Activated CD4-positive, CD25-positive, alpha-beta regulatory T cell (primary cell): ENCODE measurements at places on chromosomes 6 and 20.
A peak's percentile ranks its signal among the peaks of the same experiment; 100 is the strongest.

DNA sequence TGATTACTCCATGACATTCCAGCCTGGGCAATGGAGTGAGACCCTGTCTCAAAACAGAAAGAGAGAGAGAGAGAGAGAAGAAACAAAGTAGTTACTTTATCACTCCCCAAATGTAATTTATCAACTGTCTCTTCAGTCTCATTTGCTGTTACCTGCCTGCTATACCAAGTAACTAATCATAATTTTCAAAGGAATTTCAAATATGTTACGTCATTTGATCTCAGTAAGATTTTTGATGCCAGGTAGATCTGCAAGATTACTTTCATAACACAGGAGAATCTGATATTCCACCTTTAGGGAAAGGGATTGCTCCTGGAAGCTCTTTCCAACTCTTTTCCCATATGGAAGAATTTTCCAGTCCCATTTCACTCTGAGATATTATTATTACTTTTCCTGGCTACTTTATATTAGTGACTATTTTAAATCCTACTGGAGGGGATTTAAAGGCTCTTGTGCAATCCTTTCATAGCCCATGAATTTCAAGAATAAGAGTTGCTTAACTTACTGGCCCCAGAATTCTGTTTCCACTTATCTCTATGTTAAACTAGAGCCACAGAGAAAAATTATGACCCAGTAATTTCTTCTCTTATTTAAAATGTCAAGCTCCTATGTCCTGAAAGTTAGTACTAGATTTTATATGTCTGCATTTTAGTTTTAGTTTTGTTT is 390.2 kb upstream of the FLRT3 start:
- no peak for DNase-seq

GRCh38 chr20:47127546-47127945 is 229.0 kb downstream of the ZMYND8 start:
- no peak for DNase-seq

- DNase-seq, result no peak
Observed at GRCh38 chr20:10079964-10080363, 45.2 kb downstream of the ANKEF1 start.

DNA sequence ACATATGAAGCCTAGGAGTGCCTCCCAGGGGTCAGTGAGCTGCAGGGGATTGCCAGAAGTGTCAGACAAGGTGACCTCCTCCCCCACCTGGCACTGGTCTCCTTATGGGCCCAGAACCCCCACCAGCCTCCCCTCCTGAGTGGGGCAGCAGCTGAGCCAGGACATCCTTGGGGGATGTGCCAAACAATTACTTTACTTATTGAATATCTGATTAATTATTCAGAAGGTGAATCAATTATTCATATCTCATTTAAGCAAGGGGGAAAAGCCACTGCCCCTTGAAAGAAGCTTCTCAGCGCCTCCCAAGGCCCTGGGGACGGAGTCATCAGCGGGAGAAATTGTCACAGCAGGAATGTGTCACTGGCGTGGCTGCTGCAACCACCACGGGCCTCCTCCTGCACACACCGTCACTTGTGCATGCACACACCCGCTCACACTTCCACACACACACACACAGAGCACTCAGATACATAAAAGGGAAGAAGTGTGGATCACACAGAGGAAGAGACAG is 123.4 kb upstream of the MAFB start:
- DNase-seq, result no peak

GRCh38 chr6:150266963-150267685 is 101.7 kb upstream of the IYD start:
- DNase-seq, result no peak

DNA sequence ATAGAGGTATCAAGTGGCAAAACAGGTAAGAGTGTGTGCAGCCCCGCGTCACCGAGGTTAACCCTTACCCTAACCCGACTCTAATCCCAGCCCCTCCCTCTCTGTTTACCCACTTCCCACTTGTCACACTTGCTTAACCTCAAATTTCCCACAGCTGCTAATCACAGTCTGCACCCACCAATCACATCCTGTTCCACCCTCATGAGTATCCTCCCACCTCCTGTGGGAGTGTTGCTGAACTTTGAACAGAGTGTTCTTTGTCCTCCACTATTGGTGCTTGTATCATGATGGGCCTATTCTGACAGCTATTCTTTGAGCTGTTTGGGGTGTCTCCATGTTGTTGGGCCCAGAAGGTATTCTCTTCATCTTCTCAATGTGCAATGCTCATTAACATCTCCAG is 487.8 kb downstream of the PTPRT start:
- DNase-seq, result no peak

DNA sequence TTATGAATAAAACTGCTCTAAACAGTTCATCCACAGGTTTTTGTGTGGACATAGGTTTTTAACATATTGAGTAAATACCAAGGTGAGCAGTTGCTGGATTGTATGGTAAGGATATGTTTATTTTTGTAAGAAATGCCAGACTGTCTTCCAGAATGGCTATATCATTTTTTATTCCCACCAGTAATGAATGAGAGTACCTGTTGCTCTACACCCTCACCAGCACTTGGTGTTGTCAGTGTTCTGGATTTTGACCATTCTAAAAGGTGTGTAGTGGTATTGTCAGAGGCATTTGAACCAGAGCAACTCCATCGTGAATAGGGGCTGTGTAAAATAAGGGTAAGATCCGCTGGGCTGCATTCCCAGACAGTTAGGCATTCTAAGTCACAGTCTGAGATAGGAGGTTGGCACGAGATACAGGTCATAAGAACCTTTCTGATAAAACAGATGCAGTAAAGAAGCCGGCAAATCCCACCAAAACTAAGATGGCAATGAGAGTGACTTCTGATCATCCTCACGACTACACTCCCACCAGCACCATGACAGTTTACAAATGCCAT is 12.9 kb upstream of the NT5E start:
- DNase-seq, result no peak

DNA sequence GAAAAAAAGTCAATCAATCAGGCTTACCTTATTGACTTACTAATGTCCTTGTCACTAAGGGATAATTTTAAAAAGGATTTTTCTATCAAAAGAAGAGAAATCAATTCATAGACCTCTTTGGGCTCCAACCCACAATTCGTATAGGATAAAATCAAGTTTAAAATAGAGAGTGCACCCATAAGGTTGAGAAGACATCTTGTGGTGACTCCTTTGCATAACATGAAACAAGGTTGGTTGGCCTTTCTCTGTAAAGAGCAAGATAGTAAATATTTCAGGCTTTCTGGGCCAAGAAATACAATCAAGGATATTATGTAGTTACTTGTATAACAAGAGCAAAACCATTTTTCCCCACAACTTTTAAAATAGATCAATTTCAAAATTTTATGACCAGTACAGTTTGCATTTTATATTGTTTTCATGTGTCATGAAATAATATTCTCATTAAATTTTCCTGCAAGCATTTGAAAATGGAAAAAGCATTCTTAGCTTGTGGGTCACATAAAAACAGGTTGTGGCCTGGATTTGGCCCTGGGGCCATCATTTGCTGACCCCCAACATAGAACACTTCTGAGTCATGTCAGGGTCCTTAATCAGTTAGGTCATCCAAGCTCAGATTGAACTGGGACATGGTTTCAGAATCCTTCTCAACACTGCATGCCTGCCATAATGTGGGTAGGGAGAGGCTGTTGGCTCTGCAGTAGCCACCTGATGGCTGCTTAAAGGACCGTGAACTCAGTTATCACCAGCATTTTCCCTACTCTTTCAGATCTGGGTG is 76.7 kb downstream of the MYB start:
- no peak for DNase-seq

DNA sequence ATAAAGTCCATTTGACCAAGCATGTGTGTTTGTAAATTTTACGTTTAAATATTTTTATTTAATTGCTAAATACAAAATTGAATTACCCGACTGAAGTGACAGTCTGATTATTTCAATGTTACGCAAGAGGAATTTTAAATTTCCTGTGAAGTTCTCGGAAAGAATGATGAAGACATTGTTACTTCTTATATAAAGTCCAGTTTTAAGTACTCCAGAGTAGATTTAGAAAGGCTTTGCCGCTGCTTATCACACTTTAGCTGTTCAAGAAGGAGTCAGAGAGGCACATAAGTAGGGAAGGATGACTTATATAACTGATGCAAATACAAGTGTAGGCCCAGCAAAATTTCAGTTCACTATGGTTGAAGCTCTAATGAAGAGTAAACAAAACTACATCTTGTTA is 265.1 kb upstream of the CITED2 start:
- no peak for DNase-seq

DNA sequence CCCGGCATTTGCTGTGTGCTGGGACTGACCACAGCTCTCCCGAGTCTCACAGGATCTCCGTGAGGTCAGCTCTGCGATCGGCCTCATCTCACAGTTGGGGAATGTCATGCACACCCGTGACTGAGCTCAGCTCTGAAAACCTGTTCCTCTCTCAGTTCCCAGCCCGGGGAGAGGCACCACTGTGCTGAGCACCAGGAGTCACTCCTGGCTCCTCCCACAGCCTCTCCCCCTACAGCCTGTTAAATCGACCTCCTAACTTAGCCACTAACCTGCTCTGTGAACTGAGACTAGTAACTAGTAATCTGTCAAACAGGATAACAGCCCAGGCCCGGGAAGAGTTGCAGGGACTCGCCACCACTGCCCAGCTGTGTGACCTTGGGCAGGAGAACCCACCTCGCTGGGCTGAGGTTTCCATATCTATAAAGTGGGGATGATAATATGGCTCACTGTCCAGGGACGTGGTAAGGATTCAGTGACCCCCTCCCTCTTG is 20.1 kb upstream of the NOL4L start:
- no peak for DNase-seq

- peak; percentile 11 for DNase-seq
Observed at GRCh38 chr6:119077643-119078375, 655 bp downstream of the FAM184A start.

DNA sequence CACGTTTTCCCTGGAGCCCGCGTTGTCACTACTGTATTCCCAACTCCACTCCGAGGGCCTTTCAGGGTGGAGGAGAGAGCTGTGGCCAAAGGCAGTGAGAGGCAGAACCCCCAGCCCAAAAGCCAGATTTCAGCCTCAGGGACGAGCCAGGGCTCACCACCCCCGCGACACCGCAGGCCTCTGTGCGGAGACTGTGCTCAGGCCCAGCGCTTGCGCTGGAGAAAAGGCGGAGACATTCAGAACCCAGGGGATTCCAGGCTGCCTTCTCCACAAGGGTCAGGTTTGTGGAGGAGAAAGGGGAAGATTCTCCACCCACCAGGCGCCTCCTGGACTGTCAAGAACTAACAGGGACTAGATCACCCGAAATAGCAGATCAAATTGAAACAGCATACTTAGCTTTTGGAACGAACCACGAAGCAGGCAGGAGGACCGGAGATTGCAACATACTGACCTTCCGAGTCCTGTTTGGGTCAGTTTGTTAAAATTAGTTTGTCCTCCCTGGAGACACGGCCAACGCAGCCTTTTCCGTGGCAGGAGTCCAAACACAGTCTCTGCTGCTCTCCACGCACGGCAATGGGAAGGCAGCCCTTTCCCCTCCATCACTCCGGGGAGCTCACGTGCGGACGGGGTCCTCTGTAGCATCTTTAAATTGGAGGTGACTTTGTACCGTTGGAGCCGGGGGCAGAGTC is 14.4 kb downstream of the DLL1 start:
- no peak for DNase-seq

DNA sequence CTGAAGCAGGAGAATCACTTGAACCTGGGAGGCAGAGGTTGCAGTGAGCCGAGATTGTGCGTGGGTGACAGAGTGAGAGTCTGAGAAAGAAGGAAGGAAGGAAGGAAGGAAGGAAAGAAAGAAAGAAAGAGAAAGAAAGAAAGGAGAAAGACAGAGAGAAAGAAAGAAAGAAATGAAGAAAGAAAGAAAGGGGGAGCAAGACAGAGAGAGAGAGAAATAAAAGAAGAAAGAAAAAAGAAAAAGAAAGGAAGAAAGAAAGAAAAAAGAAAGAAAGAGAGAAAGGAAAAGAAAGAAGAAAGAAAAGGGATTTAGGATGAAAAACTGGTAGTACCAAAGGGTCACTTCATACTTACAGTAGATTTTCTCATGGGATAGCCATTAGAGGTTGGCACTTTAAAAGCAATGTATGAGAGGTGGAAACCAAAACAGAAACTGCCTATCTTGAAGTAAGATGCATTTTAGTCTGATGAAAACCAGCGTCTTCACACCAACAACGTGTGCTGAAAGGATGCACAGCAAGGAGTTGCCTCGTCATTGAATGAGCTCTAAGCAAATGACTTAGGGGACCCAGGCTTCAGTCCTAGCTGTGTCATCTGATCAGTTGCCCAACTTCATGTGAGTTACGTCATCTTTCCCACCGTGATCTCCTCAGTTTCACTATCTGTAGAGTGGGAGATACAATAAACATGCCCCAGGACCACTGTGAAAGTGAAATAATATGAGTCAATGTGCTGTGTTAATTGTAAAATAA is 133.9 kb upstream of the NEDD9 start:
- DNase-seq, result peak; percentile 18

DNA sequence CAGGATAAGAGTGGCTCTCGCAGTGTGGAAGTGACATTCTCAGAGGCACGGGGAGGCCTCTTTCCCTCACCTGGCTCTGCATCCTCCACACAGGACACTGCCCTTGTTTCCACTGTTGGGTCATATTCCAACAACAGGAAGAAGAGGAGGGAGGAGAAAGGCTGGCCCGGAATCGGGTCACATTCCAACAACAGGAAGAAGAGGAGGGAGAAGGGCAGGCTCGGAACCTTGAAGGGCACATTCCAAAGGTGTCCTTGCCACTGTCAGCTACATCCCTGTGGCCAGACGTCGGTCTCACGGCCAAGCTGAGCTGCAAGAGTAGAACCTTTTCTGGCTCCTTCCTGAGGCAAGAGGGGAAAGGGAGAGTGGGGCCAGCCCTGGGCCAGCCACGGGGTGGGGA is 25.4 kb downstream of the CHRNA4 start:
- DNase-seq, result no peak

- DNase-seq, result no peak
Observed at GRCh38 chr6:150302520-150303176, 66.2 kb upstream of the IYD start.

DNA sequence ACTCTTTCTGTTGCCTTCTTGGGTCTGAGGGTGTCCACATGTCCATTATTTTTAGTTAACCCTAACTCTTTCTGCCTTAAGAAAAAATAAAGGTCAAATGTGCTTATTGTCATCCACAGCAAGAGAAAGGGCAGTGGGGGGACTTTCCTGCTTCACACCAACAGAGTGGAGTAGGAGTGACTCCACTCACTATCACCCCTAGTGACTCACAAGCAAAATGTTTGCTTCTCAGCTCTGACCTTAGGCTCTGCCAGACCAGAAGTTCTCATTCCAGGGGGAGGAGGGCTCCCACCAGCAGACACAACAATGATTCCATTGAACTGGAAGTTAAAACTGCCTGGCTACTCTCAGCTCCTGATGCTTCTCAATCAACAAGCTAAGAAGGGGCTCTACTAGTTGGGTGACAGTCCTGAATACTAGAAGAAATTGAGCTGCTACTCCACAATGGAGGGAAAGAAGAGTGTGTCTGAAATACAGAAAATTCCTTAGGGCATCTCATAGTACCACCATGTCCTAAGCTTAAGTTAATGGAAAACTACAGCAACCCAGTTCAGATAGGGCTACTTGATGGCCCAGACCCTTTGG is 83.9 kb upstream of the AFDN start:
- no peak for DNase-seq
